ENCODE measurements at places on chromosomes 12 and 14.

DNA sequence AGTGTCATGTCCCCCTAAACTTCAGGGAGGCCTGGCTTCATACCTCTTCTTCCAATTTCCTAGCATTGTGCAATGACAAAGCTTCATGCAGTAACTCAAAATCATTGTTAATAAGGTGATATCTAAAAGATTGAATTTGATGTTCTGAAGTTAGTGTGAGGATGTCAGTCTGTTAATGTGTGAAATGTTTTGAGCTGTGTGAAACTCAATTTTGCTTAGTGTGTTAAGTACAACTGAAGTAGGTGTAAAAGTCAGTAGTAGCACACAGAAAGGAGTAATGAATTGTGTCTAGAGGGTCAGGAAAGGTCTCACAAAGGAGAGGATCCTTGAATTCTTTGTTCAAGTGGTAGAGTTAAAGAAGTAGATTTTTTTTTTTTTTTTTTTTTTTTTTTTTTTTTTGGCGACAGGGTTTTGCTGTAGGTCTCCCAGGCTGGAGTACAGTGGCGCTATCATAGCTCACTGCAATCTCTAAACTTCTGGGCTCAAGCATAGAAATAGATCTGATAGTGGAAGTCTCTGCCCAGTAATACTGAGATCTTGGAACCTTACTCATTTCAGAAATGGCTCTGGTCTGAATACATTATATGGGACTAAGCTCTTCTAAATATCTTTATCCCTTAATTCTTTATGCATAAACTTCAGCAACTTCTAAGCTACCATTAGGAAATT is 63.9 kb downstream of the FUT8 start:
- DNase-seq, result no peak

DNA sequence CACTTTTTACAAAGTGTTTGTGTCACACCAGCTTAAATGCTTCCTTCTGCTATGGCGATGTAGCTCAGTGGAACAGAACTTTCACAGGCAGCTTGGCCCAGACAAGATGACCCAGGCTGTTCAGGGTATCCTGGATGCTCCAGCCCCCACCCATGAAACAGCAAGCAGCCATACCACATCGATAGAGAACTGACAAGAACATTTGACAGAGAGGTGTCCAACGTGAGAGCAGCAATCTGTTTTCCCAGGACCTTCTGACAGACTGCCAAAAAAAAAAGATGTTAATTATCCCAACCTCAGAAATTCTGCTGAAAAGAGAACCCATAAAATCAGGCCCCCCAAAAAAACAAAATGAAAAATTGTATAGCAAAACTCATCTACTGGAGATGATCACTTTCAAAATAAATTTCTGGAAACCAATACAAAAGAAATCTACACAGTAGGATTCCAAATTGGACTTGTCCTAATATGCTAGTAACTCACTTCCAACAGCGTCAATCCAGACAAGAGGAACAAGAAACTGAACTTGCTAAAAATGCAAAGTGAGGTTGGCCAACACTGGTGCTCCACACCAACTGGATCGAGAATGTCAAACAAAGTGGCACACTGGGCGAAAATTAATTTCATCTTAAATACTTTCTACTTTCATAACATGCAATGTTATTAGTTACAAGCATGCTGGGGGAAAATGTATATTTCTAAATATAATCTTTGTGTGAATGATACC is 118.8 kb downstream of the DPF3 start:
- no peak for DNase-seq

DNA sequence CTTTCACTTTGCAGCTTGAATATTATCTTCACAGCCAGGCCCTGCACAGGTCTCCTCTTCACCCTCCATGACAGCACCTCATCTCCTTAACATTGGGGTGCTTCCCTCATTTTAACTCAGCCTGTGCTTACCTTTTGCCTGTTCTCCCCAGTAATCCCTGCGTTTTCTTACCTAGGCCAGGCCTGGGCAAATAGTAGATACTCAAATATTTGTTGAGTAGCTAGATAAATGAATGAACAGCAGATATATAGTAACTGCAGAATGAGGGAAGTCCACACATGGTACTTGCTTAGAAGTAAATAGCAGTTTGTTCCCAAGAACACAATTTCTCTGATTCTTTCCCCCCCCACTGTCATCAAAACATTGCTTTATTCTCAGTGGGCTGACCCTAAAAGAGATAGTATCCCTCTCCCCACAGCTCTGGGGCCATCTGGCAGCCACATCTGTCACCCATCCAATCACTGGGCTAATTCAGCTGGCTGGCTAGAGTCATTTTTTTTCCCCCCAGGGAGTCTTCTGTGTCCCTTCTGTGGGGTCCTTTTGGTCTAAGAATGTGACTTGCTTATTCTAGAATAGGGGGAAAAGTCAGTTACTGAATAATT is 43.2 kb downstream of the APPL2 start:
- no peak for DNase-seq

GRCh38 chr14:97633131-97633738 is 836.1 kb downstream of the VRK1 start:
- no peak for DNase-seq

DNA sequence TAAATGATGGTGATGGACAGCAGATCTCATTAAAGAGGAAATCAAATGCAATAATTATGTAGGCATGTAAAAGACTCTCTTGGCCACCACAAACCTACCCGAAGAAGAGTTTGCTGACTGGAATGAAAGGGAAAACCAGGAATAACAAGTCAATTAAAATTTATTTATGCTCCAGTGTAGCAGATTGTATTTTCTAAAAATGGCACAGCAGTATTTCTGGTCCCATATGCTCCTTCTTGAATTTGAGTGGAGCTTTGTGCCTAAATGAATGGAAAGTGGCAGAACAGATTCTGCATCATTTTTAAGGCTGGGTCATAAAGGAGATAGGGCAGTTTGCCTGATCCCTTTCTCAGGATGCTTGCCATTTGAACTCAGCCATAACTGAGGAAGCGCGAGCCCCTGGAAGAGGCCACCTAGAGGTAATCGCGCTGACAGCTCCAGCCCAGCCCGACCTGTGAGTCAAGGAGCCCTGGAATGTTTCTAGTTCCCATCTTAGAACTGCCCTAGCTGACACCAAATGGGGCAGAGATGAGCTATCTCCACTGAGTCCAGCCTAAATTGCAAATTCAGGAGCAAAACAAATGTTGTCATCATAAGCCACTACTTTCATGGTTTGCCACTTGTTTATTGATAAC is 229.2 kb upstream of the TMTC1 start:
- no peak for DNase-seq

GRCh38 chr14:80239631-80240030 is 28.3 kb upstream of the DIO2 start:
- DNase-seq, result no peak

- no peak for DNase-seq
Observed at GRCh38 chr12:108232565-108232964, 103.5 kb downstream of the WSCD2 start.

GRCh38 chr14:21263284-21264024 is 5.8 kb downstream of the HNRNPC start:
- no peak for DNase-seq

GRCh38 chr12:6067152-6067916 is 57.1 kb downstream of the VWF start:
- no peak for DNase-seq

DNA sequence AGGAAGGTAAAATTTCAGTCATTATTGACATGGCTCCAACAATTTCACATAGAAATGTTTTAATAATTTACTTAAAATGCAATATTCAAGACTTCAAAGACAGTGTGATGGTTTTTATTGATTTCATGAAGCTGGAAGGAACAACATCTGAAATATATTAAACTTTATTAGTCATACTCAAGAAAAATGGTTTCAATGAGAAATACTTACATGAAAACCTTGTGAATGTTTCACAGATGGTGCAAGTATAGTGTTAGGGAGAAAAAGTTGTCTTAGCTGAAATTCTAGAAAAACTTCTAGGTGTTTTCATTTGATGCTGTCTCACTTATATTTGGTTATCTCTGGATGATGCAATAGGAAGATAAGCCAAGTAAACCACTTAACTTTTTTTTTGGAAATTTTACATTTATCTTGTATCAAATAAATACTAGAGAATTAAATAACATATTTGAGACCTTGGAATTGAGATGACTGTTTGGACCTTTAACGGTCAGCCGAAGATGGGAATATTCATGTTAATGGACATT is 65.5 kb downstream of the PELI2 start:
- no peak for DNase-seq

- no peak for DNase-seq
Observed at GRCh38 chr12:127149226-127149964, 1117.6 kb upstream of the TMEM132C start.

Data from HL-60 (cell line).